Hindlimb muscle (tissue), 1 donor: ENCODE measurements at places on chromosomes 16 and 17. TPM values are rescaled to one million over a fixed set of nuclear protein-coding genes. Genes with fewer than 3 reads are reported as not detected.

The RBFOX1 gene
- 84.2 TPM for polyA plus RNA-seq

- DNase-seq = no peak
Measured at GRCh38 chr17:17314501-17315071, 11.4 kb downstream of the NT5M start.

GRCh38 chr17:66900126-66901010 is 64.1 kb upstream of the CACNG4 start:
- peak; percentile 17 for DNase-seq

DNA sequence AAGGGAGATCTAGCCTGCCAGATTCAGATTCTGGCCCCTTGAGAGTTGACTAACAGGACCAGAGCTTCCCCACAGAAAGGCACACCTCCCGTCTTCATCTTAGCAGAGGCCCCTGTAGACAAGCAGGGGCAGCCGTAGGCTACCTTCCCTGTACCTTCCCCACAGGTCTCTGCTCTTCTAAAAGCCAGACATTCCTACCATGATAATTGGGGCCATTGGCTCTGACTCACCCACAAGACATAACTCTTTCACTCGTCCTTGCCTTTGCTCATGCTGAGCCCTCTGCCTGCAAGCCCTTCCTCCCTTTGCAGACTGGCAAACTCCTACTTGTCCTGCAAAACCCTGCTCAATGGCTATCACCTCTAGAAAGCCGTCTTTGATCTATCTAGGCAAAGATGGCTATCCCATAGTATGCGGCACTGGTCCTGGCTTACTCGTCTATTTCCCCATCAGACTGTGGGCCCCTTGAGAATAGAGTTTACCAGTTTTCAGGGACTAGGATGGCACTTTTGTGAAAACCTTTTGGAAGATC is 43.8 kb downstream of the PIMREG start:
- no peak for DNase-seq

- DNase-seq = peak; percentile 74
Measured at GRCh38 chr17:34763728-34764665, 184.6 kb downstream of the TMEM132E start.

The CACNG5 gene
- polyA plus RNA-seq = not detected

The NETO2 gene
- polyA plus RNA-seq = 16.7 TPM

DNA sequence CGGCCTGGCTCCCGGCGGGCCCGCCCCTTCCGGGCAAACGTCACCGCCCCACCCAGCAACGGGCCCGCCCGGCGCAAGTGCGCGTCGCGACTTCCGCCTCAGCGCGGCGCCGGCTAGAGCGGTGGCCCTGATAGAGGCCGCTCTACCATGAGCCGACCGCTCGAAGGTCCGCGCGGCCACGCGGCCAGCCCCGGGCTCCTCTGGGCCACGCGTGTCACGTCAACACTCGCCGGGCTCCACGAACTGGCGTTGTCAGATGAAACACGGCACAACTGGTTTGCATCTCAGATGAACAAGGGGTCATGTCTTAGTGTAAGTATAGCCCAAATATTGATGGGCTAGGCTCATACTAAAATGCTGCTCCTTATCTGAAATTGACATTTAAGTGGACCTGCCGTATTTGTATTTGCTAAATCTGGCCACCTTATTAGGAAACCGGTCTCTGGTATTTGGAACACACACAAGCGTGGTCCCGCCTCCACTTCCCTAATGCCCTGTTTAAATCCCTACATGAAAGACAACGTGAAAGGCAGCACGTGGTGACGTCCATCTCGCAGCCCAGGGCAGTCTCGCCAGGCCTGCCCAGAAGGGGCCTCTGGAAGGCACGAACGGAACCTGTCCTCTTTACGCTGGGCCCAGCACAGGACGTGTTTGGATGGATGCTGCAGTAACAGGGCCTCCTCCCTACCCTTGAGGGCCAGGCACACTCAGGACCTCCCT is at the start of gene ZNF598:
TSS of gene ZNF598 (minus strand) at position 31 of the 720 bp plus-strand sequence.
- DNase-seq = peak; percentile 91

The C1QTNF8 gene
- polyA plus RNA-seq = not detected

DNA sequence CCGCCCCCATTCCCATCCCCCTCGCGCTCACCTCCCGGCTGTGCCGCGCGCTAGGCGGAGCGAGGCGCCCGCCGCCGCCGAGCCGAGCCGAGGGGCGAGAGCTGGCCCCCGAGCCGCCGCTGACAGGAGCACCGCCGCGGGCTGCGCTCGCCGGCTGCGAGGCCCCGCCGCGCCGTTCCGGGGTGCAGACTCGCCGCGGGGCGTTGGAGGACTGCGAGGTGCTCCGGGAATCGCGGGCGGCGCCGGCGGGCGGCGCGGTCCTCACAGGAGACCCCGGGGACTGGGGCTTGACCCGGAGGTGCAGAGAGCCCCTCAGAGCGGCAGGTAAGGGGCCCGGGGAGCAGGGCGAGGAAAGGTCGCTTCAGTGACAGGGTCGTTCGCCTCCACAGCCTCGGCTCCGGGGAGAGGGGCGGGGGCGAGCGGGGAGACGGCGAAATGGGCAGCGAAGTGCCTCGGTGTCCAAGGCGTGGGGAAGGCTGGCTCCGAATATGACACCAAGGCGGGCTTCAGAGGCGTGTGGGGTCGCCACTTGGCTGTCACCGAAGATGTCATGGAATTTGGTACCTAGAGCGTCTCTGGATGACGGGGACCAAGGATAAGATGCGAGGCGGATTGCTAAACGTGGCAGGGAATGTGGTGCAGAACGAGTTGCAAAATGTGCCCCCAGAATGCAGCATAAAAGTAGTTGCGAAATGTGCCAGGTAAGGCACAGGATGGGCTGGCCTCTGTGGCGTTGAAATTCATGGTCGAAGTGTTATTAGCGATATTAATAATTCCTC is 580 bp downstream of the TANC2 start:
- DNase-seq = no peak

The ZNF469 gene
- polyA plus RNA-seq = 5.9 TPM

DNA sequence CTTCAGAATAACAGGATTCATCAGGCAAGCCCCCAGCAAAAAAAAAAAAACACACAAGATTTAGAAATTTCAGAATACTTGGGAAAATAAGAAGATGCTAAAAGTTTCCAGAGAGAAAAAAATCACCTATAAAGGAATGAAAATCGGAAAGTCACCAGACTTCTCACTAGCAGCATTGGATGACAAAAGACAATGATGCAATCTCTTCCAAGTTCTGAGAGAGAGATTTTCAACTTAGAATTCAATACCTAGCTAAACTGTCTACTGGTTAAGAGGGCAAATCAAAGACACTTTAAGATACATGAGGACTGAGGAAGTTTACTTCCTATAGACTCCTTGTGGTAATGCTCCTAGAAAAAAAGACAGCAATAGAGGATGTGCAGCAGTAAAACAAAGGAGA is 23.9 kb upstream of the TNS4 start:
- DNase-seq = no peak

The LRRC46 gene
- 1.5 TPM for polyA plus RNA-seq

DNA sequence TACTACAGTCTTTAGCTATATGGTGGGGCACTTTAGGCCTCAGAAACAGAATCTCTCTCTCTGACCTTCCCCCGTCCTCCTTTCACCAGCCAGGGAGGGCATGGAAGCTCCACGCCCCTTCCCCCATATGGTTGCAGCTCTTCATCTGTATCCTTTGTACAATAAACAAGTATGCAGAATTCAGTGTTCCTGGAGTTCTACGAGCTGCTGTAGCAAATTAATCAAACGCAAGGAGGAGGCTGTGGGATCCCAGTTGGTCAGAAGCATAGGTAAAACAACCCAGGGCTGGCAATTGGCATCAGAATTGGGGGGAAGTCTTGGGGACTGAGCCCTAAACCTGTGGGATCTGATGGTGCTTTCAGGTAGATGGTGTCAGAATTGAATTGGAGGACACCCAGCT is 163.7 kb upstream of the NLRP1 start:
- no peak for DNase-seq

- DNase-seq = no peak
Measured at GRCh38 chr16:56479469-56479868, 28.1 kb downstream of the OGFOD1 start.

The KRTAP3-2 gene
- polyA plus RNA-seq = 0.28 TPM

- no peak for DNase-seq
Measured at GRCh38 chr16:3577302-3577752, at the start of gene NLRC3. Gene NLRC3 (minus strand): TSS chr16:3577403. CDS start chr16:3565036, 12,367 bp downstream.

- no peak for DNase-seq
Measured at GRCh38 chr16:85010446-85010930, 847 bp downstream of the ZDHHC7 start.

DNA sequence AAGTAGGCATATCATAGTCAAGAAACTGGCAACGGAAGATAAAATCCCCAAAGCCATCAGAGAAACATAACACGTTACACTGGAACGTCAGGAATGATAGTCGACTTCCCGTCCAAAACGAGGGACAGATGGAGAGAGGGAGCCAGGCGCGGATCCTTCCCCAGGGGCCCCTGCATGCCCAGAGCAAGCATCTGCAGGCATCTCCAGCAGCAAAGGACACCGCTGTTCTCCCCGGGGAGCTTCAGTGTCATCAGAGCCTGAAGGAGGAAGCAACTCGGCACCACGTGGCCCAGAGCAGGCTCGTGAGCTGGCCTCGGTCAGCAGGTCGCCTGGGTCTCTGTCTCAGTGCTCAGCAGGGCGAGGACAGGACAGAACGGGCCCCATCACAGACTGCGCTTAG is 50.1 kb downstream of the LMF1 start:
- peak; percentile 47 for DNase-seq

- no peak for DNase-seq
Measured at GRCh38 chr16:30355954-30356308, 823 bp upstream of the CD2BP2 start.

DNA sequence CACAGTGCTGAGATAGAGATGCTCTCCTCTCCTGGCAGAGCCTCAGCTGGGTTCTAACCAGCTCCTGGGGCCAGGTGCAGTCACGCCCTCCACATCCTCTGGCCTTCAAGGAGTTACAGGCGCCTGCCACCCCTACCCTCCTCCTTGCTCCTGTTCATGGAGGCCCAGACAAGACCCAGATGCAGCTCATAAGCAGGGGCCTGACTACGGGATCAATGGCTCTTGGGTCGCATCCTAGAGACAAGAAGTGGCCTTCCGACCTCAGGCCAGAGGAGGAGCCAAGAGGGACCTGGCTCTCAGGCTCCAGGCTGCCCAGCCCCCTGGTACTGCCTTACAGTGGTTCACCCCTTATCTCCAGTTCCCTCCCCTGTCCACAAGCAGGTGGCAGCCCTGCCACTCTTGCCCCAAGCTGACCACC is 23.0 kb downstream of the ARHGAP27 start:
- no peak for DNase-seq

The ATP2A3 gene
- 7.3 TPM for polyA plus RNA-seq

DNA sequence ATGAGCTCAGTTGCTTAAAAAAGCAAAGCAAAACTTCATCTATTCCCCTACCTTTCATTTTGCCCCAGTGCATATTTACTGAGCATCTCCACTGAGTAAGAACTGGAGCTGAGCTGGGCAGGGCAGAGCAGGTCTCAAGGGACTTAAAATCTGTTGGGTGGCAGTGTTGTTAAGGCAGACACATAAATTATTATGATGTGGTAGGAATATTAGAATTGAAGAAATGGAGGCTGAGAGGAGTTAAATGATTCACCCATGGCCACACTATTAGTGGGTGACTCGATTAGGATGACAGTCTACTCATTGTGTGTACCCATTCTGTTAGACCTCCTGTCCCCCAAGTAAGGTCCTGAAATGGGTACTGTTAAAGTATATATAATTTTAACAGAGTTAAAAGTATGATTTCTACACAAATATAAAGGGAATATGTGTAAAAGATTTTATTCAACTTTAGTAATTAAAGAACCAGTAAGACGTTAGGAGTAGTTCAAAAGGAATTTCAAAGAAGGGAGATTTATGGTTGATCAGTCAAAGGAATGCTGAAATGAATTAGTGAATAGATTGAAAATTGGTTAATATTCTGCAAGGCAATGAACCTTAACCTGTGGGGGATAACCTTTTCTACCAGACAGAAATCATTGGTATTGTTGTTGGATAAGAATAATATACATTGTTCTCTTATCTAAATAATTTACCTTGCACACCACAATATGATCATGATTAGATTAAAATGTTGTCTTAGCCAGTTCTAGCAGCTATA is 17.5 kb downstream of the ITGB3 start:
- no peak for DNase-seq

GRCh38 chr17:40369923-40370322 is 5.4 kb upstream of the GJD3 start:
- DNase-seq = no peak

DNA sequence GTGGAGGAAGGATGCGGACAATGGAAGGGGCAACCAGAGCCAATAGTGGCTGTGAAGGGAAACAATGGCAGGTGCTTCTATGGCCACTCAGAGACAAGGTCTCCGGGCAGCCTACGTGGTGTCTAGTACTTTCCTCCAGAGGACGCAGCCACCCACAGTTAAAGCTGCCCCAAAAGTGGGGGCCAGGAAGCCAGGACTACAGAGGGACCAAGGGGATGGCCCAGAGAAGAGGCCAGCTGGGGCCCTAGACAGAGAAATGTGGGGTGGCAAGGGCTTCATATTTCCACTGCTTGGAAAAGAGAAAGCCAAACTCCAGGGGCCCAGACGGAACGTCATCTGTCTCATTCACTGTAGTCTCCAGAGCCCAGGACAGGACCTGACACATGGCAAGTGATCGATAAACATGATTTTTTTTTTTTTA is 837 bp upstream of the PER1 start:
- DNase-seq = no peak

DNA sequence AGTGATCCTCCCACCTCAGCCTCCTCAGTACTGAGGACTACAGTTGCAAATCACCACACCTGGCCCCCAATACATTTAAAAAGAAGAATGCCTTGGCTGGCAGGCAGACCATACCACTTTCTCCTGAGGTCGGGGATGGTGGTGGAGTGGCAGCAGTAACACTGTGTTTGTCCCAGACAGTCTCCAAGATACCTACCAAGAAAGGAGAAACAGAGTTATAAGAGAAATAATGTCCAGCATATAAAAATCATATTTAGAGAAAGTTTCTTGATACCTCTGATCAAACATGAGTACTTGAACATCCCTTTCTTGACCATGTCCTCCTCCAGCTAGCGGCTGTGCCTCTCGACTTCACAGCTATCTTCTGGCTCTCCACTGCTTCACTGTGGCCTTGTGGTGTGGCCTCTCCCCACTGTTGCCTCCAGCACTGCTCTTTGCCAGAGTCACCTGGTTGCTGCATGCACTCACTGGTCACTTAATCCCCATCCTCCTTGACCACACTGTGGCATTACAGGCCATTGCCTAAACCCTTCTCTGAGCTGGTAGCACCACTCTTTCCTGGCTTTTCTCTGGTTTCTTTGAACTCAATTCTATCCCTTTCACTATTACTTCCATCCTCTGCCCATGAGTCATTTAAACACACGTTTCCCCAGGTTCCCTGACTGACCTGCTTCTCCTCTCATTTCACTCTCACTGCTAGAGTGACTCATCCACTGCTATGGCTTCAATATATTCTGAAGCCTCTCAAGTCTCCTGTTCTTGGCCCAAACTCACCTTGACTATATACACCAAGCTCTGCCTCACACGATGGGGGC is 45.2 kb downstream of the XPO6 start:
- DNase-seq = no peak

GRCh38 chr16:30565526-30565925 is 6.0 kb downstream of the ZNF688 start:
- no peak for DNase-seq

The AIPL1 gene
- polyA plus RNA-seq = not detected

DNA sequence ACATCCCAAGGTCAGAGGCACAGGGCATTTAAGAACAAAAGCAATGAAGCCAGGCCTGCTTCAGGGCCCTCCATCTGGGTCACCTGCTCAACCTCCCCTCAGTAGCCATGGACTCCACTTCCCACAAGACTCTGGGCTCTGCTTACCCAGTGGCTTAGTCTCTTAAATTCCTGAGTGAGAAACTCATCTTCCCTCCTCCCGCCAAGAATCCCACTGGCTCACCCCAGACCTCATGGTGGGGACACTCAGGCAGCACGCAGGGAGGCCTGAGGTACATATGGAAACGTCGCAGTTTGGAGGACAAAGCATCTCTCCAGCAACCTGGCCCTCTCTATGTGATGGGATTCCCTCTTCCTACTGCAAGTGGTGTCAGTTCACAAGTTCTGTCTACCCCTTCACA is 326.7 kb upstream of the CDH5 start:
- no peak for DNase-seq
